NCI-H446 treated with DMSO at 0.1 percent for 48 hours (cell line): ENCODE measurements at places on chromosomes 7 and 10.

DNA sequence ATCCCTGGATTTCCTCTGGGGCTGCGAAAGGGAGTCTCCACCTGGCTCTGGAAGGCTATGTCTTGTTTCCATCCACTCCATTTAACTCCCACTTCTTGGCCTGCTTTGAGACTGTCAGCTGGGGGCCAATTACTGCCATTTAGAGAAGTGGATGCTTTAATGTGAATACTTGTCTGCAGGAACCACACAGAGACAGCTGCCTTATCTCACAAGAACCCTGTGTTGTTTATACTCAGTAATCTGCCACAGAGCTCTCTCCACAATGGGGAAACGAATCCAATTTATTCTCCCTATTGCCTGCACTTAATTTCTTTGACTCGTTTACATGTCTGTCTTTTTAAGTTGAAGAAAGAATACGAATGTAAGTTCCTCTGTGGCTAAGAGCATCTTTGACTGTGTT, 787.0 kb upstream of the C7orf33 start:
- DNase-seq = peak; percentile 82

DNA sequence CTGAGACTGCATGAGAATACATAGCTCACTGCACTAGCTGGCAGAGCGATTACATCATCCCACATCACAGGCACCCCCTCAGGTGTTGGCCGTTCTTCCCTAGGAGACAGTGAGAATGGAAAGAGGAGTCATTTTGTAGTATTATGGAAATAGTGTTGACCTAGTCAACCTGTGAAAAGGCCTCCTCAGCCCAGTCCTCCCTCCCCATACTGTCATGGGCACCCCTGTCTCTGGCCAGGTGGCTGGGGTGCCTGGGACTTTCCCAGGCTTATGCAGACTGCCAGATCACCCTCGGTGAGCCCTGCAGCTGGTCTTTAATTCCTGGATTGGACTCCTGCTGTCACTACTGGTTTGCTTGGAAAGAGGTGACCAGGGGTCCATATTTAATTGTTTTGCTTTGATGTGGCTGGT, 4.0 kb downstream of the INPP5A start:
- no peak for DNase-seq

- DNase-seq = no peak
Observed at GRCh38 chr10:77661674-77662073, 24.1 kb upstream of the KCNMA1 start.

- no peak for DNase-seq
Observed at GRCh38 chr10:6014241-6014761, 37.0 kb upstream of the IL15RA start.

DNA sequence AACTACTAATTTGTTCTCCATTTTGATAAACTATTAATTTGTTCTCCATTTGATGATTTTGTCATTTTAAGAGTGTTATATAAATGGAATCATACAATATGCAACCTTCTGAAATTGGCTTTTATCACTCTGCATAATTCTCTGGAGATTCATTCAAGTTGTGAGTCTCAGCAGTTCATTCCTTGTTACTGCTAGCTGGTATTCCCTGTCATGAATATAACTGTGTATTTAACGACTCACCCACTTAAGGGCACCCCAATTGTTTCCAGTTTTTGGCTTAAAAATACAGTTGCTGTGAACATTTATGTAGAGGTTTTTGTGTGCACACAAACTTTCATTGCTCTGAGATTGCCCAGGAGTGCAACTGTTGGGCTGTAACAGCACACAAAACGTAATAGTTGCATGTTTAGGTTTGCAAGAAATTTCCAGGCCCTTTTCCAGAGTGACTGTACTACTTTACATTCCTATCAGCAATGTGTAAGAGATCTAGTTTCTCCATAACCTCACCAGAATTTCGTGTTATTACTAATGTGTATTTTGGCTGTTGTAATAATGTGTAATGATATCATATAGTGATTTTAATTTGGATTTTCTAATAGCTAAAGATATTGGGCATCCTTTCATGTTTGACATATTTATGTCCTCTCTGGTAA, 153.2 kb upstream of the ADCY1 start:
- DNase-seq = no peak

- no peak for DNase-seq
Observed at GRCh38 chr7:49718760-49719159, 54.7 kb upstream of the VWC2 start.

DNA sequence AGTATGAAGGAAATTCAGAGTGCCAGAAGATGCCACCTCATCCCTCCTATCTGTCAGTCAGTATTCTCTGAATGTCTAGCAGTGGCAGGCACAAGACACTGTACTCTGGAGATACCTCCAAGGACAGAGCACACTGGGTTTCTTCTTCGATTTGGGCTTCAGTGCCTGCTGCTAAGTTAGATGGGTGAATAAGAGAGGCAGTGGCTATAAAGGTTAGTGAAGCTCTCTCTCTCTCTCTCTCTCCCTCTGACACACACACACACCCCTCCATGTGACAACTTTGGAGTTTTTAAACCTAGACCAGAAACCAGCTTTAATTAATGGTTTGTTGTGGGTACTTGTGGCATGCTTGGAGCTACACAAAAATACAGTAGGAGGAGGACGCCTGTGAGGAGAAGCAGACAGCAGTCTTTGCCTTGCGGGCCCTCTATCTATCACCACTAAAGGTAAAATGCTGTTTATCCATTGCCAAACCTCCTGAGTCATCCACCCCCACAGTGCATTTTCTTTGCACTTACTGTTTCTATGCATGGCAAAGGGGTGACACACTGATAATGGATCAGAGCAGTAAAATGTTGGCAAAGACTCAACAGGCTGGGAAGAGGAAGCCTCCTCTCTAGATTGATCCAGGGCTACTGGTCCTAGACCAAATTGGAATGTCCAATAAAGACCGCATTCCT, 102.5 kb downstream of the TRIL start:
- no peak for DNase-seq

DNA sequence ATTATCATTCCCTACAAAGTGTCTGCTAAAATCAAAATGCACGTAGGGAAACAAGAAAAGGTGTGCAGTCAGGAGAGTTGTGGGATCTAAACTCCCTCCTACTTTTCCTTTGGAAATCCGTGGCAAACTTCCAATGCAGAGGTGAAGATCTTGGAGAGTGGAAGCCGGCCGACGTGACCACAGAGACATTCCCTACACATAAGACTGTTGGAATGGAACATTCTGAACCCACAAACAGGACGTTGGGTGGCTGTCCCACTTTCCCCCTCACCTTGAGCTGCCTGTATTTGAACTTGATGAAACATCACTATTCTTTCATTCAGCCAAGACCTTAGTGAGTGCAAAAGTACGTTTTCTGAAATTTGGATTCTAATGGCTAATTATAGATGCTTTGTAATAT, 65.9 kb downstream of the PRKCQ start:
- DNase-seq = no peak
